Stimulated activated CD4-positive, alpha-beta T cell treated with anti-CD3 and anti-CD28 coated beads, TNF-alpha, amount 100 ng/mL, for 4 hours (primary cell): ENCODE measurements at places on chromosomes 11 and 22.

DNA sequence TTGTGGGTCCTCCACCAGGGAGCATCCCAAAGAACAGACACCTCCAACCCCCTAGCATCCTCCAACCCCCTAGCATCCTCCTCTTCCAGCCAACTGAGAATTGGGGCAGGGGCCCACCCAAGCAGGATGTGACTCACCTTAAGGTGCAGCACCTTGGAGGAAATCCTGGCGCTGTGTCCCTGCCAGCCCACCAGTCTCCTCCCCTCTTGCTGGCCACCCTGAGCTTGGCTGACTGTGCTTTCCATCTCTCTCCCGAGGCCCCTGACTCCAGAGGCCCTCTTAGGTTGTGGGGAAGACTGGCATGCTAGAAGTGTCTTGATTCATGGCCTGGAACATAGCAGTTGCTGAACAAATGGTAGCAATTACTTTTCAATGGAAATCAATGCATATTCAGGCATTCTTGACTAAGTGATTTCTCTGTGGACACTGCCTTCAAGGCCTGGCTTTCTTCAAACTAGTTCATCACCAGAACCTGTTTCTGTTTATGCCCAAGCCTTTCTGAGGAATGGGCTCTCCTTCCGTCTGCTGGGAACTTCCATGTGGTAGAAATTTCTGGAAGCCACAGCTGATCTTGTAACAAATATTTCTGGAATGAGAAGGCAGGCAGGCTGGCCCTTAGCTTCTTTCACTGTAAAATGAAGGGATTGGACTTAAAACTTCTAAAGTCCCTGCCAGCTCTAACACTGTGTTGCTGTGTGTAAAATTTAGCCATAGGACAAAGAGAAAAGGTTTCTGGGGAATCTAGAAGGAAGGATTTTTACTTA is 60.5 kb downstream of the CEP164 start:
- DNase-seq: no peak

- no peak for DNase-seq
These were observed 437 bp downstream of the SLC43A3 start for GRCh38 chr11:57426439-57426928.

GRCh38 chr11:94876222-94876621 is 97.1 kb downstream of the CWC15 start:
- no peak for DNase-seq

DNA sequence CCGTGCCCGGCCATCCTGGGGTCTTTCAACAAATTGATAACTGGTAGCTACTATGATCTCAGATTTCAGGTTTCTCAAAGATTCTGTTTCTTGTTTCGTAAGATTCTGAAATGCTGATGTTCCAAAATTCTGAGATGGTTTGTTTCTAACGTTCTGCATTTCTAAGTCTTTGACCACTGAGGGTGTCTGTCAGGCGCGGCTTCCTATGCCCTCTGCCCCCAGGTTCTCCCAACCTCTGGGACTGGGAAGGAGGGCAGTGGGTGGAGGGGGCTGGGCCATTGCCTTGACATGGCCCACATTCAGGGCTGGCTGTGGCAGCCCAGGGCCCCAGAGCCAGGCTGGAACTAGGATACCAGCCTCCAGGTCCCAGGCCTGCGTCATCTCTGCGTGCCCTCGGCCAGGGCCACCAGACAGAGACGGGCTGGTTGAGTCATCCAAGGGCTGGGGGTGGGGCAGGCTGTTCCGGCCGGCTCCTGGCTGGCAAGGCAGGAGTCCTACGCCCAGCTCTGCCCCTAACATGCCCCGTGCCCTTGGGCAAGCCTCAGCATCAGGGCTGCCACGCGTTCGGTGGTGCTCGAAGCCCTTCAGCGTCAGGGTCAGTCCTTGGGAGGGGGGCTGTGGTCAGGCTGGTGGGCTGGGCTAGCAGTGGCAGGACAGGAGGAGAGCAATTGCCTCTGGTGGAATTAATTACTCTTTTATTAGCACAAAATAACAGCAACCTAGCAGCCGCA is 5.2 kb downstream of the TMEM134 start:
- no peak for DNase-seq

DNA sequence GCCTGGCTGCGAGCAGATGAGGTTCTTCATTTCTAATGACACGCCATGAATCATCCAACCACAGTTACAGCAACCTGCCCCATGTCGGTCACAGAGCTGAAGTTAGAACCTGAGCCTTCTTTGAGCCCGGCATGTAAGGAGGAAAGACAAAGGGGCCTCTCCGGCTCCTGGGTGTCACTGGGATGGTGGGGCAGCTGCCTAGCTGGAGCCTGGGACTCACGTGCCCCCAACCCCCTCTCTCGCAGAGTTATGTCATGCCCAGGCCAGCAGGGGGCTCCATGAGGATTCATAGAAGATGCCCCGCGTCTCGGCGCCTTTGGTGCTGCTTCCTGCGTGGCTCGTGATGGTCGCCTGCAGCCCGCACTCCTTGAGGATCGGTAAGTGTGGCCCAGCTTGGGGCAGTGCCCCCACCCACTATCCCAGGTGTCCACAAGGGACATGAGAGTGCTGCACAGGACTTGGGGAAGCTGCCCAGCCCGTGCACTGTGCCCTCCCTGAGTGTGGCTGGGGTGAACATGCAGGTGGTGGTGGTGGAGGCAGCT is 148.5 kb downstream of the GRIK4 start:
- DNase-seq: no peak

- DNase-seq: no peak
These were observed 463 bp downstream of the RAD9A start for GRCh38 chr11:67392183-67392715.

GRCh38 chr11:116686866-116687265 is 85.9 kb downstream of the BUD13 start:
- no peak for DNase-seq

DNA sequence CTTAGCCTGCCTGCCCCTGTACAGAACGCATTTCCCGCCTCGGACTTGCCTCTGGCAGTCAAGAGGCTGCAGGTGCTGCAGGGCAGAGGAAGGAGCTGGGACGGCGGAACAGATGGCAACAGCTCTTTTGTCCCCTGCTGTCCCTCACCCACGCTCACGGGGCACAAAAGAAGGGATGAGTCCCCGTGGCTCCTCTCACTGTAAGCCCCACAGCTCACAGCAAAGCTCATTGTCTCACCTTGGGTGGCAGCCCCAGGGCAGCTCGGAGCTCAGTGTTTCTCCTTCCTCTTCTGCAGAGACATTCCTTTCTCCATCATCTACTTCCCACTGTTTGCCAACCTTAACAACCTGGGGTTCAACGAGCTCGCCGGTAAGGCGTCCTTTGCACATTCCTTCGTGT is 24.3 kb downstream of the SLC25A18 start:
- DNase-seq: no peak

GRCh38 chr22:19597399-19597735 is 73.2 kb upstream of the CLDN5 start:
- no peak for DNase-seq

- no peak for DNase-seq
These were observed 2.9 kb upstream of the HTATIP2 start for GRCh38 chr11:20360650-20361049.

DNA sequence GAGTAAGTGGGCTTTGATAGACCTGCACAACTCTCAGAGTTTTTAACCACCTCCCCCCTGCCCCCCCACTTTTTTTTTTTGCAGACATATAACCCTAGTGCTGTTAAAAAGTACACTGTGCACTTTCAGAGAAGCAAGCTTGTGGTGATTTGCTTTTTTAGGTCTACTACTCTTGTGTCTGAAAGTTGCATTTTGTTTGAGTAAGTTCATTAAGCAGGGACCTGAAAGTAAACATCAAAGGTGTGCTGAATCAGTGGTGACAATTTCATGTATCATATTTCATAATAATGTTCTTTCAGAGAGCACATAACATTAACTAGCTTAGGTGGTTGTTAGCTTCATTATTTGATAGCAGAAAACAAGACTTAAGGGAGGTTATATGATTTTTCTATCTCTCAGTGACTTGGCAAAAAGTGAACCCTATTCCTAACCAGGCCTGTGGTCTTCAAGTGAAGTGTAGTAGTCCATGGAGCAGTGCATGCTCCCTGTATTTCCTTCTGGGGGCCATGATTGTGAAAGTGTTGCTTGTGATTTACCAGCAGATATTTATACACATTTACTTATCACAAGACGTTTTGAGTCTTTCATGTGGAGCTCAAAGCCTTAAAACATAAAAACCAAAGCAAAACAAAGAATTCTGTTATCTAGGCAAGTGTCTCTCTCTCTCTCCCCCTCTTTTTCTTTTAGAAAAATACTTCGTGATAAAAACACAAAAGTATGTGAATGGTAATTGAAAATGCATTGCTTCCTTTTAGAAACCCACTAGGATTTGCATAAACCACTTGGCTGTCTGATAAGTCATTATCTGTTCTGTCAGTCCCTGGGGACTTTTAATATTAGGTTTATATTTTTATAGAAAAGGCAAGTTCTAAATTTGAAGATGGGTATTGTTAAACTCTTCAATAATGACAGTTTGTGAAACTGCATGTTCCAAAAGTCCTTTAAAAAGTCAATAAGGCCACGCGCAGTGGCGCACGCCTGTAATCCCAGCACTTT is 7.5 kb upstream of the RAG2 start:
- no peak for DNase-seq

DNA sequence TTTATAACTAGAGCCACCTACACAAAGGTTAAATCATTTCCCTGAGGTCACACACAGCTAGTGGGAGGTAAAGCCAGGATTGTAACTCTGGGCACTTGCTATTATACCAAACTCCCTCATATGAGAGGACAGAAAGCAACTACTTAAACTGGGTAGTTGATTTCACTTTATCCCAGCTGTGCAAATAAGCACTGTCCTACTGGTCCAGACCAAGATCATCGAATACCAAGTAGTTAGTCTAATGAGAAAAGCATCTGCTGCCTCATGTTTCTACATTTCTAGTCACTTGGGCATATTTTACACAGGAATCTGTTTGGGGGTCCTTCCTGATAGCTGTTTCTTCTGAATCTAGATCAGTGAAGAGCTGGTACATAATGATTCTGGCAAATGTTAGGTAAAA is 178.6 kb upstream of the NARS2 start:
- no peak for DNase-seq

DNA sequence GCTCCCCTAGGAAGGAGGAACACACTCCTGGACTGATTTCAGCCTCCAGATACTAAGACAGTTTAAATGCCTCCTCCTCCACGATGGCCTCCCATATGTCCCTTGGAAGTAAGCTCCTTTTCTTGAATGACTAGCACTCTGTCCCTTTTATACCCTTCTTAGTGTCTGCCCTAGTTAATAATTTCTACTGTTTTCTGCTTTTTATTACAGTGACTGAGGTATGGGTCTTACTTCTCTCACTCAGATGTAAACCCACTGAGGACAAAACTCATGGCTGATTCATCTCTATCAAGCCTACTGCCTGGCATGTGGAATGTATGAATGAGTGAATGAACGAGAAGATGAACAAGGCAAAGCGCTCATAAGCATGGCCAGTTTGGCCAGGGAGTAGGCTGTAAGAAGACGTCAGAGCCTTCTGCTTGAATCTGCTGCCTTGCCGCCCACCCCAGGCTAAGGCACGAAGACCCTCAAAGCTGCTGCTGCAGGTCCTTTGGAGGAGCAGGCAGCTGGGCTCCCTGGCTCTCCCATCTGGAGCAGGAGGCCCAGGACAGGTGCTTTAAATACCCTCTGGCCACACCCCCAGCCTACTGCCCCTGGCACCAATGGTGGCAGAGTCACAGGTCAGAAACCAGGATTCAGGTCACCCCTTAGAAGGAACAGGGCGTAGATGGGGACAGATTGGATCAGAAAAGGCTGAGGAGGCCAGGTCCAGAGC is 8.2 kb upstream of the PGA3 start:
- no peak for DNase-seq

DNA sequence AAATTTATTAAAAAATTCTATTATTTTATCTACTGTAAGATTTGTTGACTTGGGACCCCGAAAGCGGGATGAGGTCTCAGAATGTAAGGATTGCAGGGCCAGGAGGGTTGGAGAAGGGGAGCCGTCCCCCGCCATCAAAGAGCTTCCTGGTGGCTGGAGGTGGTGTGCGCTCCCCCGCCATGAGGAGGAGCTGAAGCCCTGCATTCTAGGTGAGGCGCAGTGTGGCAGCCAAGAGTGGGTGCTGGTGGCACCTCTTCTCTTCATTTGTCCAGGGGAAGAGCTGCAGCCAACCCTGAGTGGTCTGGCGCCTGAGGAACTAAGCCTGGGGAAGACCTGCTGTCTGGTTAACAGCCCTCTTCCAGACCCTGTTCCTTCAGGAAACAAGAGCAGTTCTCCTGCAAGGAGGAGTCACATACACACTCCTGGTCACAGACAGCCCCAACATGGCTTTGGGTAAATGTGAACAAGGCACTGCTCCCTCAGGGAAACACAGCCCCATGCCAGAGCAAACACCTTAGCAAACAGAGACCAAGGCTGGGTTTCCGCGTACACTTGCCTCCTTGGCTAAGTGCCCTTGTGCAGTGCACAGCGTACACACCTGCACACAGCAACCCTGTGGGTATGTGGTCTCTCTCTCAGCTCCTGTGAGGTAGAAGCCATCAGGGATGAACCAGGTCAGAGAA is 17.3 kb downstream of the RTN4RL2 start:
- no peak for DNase-seq

DNA sequence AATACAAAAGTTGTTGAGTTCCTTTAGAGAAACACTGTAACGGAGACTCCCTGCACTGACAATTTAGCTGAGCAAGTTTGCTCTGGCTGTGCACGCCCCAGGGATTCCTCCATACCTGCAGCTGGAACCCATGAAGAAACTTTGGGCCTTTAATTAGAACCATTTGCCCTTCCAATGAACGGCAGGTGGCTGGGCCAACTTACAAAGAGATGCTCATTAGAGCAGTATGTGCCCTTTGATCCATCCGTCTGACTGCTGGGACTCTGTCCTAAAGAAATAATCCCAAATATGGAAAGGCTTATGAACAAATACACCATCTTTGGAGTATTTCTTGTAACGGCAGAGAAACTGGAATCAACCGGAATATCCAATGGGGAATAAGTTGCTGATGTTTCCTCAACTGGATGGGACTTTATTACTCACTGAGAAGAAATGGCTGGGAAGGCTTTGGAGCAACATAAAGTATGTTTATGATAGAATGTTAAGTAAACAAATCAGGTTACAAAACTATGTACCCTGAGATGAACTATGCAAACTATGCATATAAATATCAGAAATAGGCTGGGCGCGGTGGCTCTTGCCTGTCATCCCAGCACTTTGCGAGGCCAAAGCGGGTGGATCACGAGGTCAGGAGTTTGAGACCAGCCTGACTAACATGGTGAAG is 24.4 kb upstream of the FBLN1 start:
- no peak for DNase-seq

- no peak for DNase-seq
These were observed 47.8 kb downstream of the AAMDC start for GRCh38 chr11:77868744-77869143.

DNA sequence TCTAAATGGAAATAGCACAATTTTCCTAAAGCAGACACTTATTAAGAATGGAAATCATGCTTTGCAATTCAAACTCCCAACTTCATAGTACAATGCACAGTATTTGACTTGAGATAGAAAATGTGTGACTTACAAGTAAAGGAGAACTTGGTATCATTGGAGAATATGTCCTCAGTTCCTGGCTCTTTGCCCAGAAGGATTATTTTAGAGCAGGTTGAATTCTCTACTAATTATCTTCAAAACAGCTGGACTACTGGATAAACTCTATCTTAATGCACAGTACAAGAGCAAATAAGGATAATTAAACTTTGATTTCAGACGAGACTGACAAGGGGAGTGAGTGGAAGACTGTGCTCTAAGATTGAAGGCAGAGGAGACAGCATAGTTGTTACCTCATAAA is 839.4 kb downstream of the OPCML start:
- no peak for DNase-seq
